MCF 10A (cell line): ENCODE measurements at places on chromosomes 1 and 21. TPM values are rescaled to one million over a fixed set of nuclear protein-coding genes. Genes with fewer than 3 reads are reported as not detected.

UMODL1 gene
- total RNA-seq, result not detected in 2 replicates

NBPF4 gene
- total RNA-seq, result not detected in 2 replicates

KCNJ9 gene
- 0.07 TPM in 1 of 2 replicates, not detected in the other for total RNA-seq

ZFP69B gene
- total RNA-seq, result 6.0 and 8.9 TPM in 2 replicates

FOXD3 gene
- not detected in 2 replicates for total RNA-seq

LCE1C gene
- 1.4 and 1.9 TPM in 2 replicates for total RNA-seq

ANKRD34A gene
- total RNA-seq, result 2.6 and 3.1 TPM in 2 replicates

POMGNT1 gene
- 85.4 and 90.7 TPM in 2 replicates for total RNA-seq

RGS13 gene
- total RNA-seq, result not detected in 2 replicates

OR10Z1 gene
- not detected in 2 replicates for total RNA-seq

FCAMR gene
- not detected in 2 replicates for total RNA-seq

UBASH3A gene
- total RNA-seq, result not detected in 2 replicates

PLPPR4 gene
- not detected in 2 replicates for total RNA-seq

FCN3 gene
- not detected in 2 replicates for total RNA-seq

FNDC5 gene
- total RNA-seq, result not detected in 2 replicates

SORT1 gene
- 13.3 TPM in 2 replicates for total RNA-seq

MEGF6 gene
- total RNA-seq, result 12.9 and 14.3 TPM in 2 replicates

OBSCN gene
- 22.6 and 29.6 TPM in 2 replicates for total RNA-seq

KRTAP6-1 gene
- not detected in 2 replicates for total RNA-seq

LSM10 gene
- total RNA-seq, result 42.3 and 49.8 TPM in 2 replicates

NT5C1A gene
- total RNA-seq, result not detected in 2 replicates

TMOD4 gene
- total RNA-seq, result 1.1 TPM in 1 of 2 replicates, not detected in the other

RHOU gene
- total RNA-seq, result 2.1 and 3.6 TPM in 2 replicates

ZSWIM5 gene
- total RNA-seq, result 0.14 and 0.32 TPM in 2 replicates

ELF3 gene
- total RNA-seq, result 0.10 and 0.33 TPM in 2 replicates

FBLIM1 gene
- 78.2 and 101 TPM in 2 replicates for total RNA-seq

BROX gene
- 115 and 152 TPM in 2 replicates for total RNA-seq

ERICH3 gene
- not detected in 2 replicates for total RNA-seq

CD1B gene
- not detected in 2 replicates for total RNA-seq

GBP4 gene
- total RNA-seq, result 0.05 TPM in 1 of 2 replicates, not detected in the other

S100A3 gene
- total RNA-seq, result 85.7 and 90.0 TPM in 2 replicates

RIPPLY3 gene
- not detected in 2 replicates for total RNA-seq

C8A gene
- total RNA-seq, result not detected in 2 replicates

CFHR3 gene
- total RNA-seq, result not detected in 2 replicates

SLC16A1 gene
- total RNA-seq, result 142 and 148 TPM in 2 replicates

TNFRSF18 gene
- not detected in 2 replicates for total RNA-seq

KRTAP19-1 gene
- total RNA-seq, result not detected in 2 replicates

LMOD1 gene
- not detected in 2 replicates for total RNA-seq

UROD gene
- 76.9 and 84.7 TPM in 2 replicates for total RNA-seq

SH3BP5L gene
- 31.5 and 34.0 TPM in 2 replicates for total RNA-seq

TDRD10 gene
- total RNA-seq, result not detected in 2 replicates

EXO1 gene
- 7.3 and 17.5 TPM in 2 replicates for total RNA-seq

RNPC3 gene
- total RNA-seq, result 18.7 and 22.2 TPM in 2 replicates

GPATCH4 gene
- total RNA-seq, result 67.3 and 107 TPM in 2 replicates

IL12RB2 gene
- not detected in 2 replicates for total RNA-seq
